ENCODE measurements at places on chromosomes 4 and X. TPM values are rescaled to one million over a fixed set of nuclear protein-coding genes. Genes with fewer than 3 reads are reported as not detected.

DNA sequence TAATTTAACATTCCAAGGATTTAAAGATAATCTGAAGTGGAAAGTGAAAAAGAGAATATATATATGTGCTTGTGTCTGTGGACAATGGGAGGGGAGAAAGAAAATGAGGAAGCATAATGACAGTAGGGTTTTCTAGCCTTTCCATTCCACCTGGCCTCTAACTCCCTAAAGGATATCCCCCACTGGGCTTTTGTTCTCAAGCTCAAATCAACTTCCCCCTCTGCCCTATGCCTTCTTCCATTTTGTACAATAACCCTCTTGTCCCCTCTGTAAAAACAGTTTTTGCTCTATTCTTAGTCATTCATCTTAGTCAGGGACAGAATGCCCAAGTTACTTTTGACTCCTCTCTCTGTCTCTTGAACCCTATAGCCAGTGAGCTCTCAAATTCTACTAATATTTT is 23.6 kb downstream of the ANTXR2 start:
- no peak for DNase-seq

- no peak for DNase-seq
Observed at GRCh38 chrX:13144927-13145655, 100.7 kb upstream of the FAM9C start.

- DNase-seq: no peak
Observed at GRCh38 chrX:120014354-120015130, 62.9 kb downstream of the RHOXF2B start.

DNA sequence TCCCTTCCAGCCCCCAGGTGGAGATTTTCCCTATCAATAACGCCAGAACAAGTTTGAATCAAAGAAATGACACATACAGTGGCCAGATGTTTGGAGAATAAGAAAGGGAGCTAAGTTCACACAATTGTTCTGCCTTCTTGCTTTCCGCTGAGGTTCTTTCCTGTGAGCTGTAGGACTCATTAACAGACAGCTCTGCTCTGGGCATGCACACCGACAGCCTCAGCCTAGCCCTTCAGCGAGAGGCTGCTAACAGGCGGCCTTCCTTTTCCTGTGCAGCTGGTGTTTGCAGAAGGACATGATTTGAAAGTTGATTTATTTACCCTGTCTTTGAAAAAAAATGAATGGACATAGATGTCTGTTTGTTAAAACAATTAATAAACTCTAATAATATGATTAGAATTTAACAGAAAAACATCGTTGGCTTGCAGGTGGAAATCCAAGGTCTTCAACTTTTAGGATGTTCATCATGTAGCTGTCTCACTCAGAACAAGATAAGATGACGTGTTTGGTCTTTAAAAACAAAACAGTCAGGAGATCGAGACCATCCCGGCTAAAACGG is 183.3 kb downstream of the KDR start:
- peak; percentile 3 for DNase-seq

DNA sequence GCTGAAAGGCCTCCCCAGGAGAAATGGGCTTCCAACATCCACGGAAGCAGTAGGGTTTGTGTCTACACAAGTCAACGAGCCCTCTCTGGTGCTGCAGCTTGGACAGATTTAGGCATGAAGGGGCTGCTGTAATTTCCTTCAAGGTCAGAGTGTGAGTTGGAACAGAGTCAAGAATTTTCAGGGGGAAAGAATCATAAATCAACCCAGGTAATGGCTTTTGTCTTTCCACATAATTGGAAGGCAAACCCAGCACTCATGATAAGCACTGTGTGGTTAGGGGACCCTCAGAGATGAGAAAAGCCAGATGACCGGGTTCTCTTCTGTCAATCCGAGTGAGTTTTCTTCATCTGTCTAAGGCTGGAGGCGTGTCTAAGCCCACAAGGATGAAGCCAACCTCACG is 78.6 kb upstream of the MXRA5 start:
- DNase-seq: no peak

DNA sequence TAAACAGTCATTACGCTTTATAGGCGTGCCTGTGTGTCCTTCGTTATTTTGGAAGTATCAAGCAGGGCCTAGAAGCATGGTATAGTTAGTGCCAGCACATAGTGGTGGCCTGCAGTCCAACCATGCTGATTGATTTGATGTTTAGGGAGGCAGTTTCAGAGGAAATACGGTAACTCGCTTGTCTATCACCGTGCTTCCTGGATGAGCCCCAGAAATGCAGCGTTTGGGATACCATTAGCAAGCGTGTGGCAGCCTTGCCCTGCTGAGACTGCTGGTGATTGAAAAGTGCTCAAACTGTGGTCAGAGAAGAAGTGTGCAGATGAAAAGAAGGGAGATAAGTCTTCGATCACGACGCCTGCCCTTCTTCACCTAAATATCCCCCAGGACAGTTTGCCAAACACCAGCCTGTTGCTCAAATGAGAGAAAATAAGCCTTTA is 158.4 kb downstream of the CHIC2 start:
- DNase-seq: peak; percentile 36

SLC25A4 gene
- 115 TPM for total RNA-seq

PLK4 gene
- 4.7 TPM for total RNA-seq

Data from mucosa of descending colon (tissue), 3 donors.